NCI-H187 treated with DMSO at 0.1 percent for 48 hours (cell line): ENCODE measurements at places on chromosomes 16 and 17.
A peak's percentile ranks its signal among the peaks of the same experiment; 100 is the strongest.

DNA sequence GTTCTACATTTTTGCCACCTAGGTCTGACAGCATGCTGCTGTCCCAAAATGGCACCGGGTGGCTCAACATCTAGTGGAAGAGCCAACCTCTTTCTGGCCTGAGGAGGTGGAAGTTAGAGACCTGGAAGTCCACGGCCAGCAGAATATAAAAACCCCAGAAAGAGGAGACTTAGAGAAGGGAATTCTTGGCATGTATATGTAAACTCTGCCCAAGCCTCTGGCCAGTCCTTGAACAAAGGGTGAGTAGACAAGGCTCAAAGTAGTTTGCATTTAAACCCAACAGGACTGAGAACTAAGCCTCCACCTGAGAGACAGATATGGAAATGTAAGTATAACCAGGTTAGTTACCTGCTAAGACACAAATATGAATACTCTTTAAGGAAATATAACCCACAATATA, 210.3 kb downstream of the GRIN2A start:
- no peak for DNase-seq

DNA sequence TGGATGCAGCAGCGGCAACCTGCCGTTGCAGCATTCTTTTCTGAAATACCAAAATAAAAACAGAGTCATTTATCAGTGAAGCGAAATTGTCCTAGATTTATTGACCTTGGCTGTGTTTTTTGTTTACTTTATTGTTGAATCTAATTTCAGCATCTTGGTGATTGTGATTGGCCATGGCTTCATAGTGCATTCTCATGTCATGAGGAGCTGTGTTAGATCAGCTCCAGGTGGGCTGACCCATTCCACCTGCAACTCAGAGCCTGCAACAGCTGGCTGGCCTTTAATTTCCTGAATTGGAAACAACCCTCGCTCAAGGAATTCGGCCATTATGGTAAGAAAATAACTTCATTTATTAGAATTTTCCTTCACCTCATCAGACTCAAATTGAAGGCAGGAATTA, 16.4 kb downstream of the KRT24 start:
- DNase-seq, result no peak

GRCh38 chr17:52383493-52384100, 225.1 kb upstream of the CA10 start:
- peak; percentile 35 for DNase-seq

GRCh38 chr16:66578651-66579531, at the start of gene CMTM2:
CMTM2 (plus strand) TSS chr16:66579463; CDS start chr16:66579608, 145 bp downstream.
- DNase-seq, result no peak

DNA sequence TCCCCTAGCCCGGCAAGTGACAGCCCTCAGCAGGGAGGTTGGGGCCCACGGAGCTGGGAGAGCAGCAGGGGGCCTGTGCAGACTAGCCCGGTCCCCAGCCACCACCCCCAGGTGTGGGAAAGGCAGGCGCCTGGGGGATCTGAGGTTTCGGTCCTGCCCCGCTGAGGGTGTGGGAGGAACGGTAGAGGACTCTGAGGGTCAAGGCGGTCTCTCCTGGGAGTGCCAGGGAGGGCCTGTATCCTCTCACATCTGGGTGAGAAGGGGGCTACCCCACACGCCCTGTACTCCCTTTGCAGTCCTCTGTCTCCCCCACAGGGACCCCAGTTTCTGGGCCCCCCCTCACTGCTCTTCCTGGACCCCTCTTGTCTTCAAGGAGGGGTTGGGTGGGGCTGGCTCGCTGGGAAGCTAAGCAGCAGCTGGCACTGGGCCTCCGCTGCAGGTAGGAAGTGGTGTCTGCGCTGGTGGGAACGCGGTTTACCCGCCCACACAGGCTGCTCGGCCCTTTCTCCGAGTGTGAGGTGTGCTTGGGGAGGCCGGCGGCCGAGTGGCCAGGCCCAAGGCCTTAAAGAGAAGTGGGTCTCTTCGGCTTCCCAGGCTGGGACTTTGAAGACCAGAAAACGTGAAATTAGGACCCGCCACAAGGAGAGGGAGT, 15.4 kb downstream of the CD7 start:
- no peak for DNase-seq
